ENCODE measurements at places on chromosomes 7 and 10. TPM values are rescaled to one million over a fixed set of nuclear protein-coding genes. Genes with fewer than 3 reads are reported as not detected.

DNA sequence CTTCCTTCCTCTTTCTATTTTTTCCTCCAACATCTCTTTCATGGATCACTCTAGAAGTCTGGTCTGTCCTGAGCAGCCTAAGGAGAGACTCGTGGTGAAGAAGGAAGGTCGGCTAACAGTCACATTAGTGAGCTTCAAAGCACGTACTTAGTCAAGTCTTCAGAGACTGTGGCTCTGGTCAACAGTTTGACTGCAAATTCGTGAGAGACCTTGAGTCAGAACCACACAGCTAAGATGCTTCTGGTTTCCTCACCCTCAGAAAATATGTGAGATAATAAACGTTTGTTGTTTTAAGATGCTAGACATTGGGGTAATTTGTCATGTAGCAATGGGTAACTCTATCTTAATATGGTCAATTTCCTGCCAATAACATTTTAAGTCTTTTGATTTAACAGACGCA lies 126.2 kb upstream of the LRRN3 start:
- DNase-seq: no peak

DNA sequence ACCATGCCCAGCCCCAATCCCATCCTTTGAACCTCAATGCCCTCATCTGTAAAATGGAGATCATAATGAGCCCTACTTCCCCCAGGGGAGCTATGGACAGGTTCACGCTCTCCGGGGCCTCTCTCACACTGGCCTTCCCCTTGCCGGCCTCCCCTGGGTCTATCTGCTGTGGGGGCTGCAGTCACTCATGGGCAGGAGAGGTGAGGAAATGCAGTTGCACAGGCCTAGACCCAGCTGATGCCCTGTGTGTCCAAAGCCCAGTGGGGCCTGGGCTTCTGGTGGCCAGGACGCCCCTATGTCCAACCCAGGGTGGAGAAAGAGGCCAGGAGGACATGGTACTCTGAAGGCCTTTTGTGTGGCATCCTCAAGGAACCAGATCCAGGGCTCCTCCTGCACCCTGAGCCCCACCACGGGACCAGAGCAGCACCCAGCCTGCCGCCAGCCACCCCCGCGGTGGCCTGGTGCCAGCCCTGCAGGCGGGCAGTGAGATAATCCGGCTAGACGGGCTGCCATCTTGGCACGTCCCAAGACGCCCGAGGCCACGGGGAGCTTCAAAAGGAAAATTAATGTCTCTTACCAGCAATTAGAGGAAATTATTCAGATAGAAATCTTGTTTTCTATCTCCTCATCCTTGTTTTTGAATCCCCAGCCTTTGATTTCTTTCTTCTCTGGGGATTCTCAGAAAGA lies 39.0 kb downstream of the MYL10 start:
- DNase-seq: no peak

DNA sequence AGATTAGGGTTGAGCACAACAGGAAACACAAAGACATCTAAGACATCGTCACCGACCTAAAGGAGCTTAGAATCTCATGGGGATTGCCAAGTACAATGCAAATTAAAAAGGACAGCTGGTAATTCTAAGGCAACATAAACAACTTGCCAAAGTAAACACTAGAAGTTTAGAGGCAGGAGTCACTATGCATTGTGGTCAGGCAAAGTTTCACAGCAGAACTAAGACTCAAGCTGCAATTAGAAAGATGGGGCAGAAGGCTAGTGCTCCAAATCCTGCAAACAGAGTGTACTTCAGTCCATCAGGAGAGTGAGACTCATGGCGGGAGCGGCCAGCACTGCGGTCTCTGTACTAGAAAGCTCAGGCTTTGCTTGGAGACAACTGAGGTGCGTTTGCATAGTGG lies 52.7 kb downstream of the HIPK2 start:
- DNase-seq: no peak

- peak; percentile 23 for DNase-seq
Observed at GRCh38 chr10:12201543-12201942, 5.6 kb downstream of the CDC123 start.

GRCh38 chr7:130935564-130936157 lies 201.7 kb upstream of the KLF14 start:
- DNase-seq: no peak

- DNase-seq: no peak
Observed at GRCh38 chr10:110275128-110275729, 29.5 kb downstream of the SMNDC1 start.

DNA sequence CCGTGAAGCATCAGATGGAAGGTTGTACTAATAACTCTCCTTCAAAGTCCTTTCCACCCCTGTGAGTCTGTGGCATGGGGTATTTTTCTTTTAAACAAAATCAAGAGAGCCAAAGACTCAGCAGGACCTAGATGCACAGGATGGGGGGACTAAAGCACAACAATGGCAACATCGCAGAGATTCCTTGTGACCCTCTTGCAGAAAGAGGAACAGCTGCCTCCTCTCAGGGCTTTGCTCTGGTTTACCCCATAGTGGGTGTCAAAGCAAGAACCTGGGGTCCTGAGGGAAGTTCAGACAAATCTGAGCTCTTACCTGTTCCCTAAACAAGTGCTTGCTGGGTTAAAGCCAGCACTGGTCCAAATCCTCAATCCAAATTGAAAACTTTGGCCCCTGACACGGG lies 39.2 kb downstream of the FGF8 start:
- DNase-seq: no peak

GRCh38 chr10:79182781-79183467 lies 114.2 kb downstream of the ZMIZ1 start:
- no peak for DNase-seq

DNA sequence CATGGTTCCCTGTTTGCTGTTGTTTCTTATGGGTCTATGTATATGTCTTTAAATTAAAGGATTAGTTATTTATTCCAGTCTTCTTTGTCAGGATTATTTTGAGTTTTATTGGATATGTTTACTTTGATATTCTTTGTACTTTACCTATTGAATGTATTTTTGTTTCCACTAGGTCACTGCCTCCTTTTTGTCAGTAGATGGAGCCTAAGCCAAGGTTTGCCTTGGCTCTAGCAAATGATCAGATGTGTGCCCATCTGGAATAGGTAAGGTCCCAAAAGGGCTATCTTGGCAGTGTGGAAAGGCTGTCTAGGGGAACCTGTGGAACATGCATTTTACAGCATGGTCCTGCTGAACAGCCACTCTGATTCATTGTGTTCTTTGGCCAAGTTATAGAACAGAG lies 337.3 kb upstream of the GHITM start:
- DNase-seq: no peak

DNA sequence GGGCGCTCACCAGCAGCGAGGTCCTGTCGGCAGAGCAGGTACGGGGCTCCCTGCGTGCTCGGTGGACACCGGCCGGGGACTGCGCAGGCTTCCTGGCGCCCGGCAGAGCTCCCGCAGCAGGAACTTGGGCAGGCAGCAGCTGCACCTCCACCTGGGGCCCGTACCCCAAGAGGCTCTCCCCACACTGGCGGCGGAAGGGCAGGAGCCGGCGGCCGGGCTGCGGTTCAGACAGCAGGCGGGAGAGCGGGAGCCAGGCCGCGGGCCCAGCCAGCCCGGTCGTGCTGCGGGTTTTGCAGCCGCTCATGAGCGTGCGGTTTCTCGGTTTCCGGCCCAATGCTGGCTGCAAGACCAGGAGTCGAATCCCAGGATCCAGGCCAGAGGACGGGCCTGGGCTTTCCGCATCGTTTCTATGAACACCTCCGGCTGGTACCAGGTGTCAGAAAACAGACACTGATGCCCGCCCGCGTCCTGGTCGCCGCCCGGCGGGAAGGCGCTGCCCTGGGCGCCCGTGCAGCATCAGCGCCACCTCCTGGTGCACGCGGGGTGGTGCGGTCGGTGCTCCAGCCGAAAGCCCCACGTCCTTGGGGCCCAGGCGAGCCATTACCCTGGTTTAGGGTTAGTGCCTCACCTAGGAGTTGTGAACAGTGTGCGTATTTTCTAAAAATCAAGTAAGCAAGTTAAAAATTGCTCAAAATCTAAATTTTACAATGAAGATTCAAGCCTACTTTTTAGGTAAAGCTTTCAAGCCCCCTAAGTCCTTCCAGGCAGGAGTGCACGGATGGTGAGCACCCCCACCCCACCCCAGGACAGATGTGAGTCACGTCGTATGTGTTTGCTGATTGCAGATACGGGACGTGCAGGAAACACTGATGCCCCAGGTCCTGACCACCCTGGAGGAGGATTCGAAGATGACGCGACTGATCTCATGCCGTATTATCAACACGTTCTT lies 47.4 kb upstream of the PRKAR1B start:
- peak; percentile 35 for DNase-seq

DNA sequence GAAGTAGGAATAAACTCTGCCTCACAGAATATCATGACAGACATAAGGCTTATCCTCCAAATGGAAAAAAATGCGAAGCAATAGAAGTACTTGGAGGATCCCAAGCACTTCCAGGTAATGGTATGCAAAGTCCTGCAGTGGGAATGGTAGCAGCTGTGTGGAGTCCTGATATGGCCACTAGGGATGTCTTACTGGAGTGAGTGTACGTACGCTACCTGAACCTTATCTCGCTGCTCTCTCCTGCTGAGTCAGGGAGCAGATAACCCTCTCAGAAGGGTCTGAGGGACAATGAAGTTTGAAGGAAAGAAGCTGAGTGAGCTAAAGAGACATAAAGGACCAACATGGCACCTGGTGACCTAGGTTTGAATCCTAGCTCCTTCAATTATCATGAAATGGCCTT lies 42.2 kb downstream of the CH25H start:
- DNase-seq: no peak

DNA sequence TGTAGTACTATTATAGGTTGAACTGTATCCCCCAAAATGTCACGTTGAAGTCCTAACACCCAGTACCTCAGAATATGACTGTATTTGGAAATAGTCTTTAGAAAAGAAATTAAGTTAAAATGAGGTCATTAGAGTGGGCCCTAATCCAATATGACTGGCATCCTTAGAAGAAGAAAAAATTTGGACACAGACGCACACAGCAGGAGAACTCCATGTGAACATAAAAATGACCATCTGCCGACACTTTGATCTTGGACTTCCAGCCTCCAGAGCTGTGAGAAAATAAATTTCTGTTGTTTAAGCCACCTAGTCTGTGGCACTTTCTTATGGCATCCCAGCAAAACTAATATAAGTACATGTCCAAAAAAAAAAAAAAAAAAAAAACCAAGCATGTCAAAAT lies 225.8 kb downstream of the PARD3 start:
- no peak for DNase-seq

GRCh38 chr10:35874311-35875015 lies 232.4 kb upstream of the FZD8 start:
- DNase-seq: no peak

DNA sequence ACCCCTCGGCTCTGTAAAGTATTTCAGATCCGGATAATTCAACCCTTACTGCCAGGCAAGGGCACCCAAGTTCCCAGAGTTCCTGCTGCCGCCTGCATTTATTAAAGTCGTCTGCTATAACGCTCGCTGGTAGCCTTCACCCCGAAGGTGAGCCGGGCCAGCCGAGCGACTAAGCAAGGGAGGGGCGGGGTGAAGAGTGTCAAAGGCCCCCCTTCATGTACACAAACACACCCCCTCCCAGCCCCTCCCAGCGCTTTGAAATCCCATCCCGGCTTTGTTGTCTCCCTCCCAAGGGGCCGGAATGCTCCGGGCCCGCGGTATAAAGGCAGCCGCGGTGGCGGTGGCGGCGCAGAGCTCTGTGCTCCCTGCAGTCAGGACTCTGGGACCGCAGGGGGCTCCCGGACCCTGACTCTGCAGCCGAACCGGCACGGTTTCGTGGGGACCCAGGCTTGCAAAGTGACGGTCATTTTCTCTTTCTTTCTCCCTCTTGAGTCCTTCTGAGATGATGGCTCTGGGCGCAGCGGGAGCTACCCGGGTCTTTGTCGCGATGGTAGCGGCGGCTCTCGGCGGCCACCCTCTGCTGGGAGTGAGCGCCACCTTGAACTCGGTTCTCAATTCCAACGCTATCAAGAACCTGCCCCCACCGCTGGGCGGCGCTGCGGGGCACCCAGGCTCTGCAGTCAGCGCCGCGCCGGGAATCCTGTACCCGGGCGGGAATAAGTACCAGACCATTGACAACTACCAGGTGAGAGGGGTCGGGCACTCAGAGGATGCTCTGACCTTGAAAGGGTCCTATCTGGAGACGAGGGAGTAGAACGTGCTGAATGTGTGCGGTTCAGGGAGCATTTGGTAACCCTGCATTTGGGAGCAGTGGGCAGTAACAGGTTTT lies at the start of gene DKK1:
DKK1 (plus strand) TSS at position 349 of the 889 bp plus-strand sequence; CDS start at position 503, 154 bp downstream.
- peak; percentile 56 for DNase-seq

GRCh38 chr7:105164751-105165150 lies 150.7 kb downstream of the KMT2E start:
- DNase-seq: no peak

DNA sequence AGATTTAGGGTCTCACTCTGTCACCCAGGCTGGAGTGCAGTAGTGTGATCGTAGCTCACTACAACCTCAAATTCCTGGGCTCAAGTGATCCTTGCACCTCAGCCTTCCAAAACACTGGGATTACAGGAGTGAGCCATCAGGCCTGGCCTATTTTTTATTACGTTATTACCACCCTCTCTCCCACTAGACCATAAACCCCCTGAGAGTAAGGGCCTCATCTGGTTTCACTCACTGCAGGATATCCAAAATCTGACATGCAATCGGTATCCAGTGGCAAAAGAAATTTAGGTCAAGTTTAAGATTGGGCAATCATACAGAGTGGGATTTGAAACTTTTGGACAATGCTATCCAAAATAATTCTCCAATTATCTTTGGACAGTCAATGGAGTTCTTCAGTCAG lies 117.0 kb upstream of the NEBL start:
- DNase-seq: no peak

GRCh38 chr7:93622036-93623033 lies 47.8 kb upstream of the CALCR start:
- peak; percentile 4 for DNase-seq

GRCh38 chr10:761376-761775 lies 71.9 kb upstream of the DIP2C start:
- no peak for DNase-seq

- no peak for DNase-seq
Observed at GRCh38 chr10:91860885-91861284, 48.4 kb downstream of the FGFBP3 start.

The KIF11 gene
- polyA plus RNA-seq: 28.9 TPM

The PRF1 gene
- polyA plus RNA-seq: 0.41 TPM

The ZNF485 gene
- 5.1 TPM for polyA plus RNA-seq

The CPXM2 gene
- polyA plus RNA-seq: 4.1 TPM

The ANKRD2 gene
- polyA plus RNA-seq: 0.49 TPM

The EGR2 gene
- polyA plus RNA-seq: 1.6 TPM

The SYPL1 gene
- polyA plus RNA-seq: 137 TPM

The TBL2 gene
- polyA plus RNA-seq: 40.2 TPM

The GIMAP5 gene
- 7.3 TPM for polyA plus RNA-seq

The PARD3 gene
- polyA plus RNA-seq: 66.9 TPM

The C1QL3 gene
- polyA plus RNA-seq: 0.77 TPM

The SPDYE11 gene
- polyA plus RNA-seq: 1.2 TPM

The MBL2 gene
- not detected for polyA plus RNA-seq
